ENCODE measurements at places on chromosomes 2 and 18.

DNA sequence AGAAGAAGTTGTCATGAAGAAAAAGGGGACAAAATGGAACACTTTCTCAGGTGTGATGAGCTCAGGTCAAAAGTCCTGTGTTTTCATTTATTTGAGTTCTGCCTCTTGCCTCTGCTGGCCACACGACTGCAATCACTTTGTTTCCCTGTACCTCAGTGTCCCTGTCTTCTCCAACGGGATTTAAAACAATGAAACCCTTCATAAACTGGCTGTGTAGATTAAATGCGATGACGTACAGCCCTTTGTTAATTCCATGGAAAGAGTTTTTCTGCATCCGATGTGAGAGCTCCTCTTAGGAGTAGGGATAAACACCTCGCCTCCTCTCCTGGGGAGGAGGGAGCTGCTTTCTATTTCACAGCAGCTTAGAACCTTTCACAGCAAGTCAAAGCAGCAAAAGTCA, 51.5 kb upstream of the CNGA3 start:
- no peak for DNase-seq

GRCh38 chr2:4122726-4123125, 419.4 kb downstream of the DCDC2C start:
- DNase-seq: no peak

DNA sequence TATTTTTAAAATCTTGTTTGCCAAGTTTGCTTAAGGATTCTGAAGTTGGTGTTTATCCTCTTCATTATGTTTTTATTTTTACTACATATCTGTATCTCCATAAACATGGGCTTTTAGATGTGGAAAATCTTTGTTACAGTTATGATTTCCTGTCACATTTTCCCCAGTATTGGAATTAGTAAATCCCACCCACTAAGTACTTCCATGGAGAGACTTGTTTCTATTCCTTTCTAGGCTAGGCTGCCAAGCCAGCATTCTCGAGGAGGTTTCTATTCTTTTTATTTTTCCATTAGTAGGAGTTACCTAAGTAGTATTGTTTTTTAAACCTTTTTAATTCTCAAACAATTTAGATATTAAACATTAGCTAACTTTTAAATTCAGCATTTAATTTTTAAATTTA, 22.1 kb downstream of the PKP4 start:
- DNase-seq: no peak

GRCh38 chr2:219225350-219225749, 4.1 kb downstream of the ATG9A start:
- DNase-seq: no peak

DNA sequence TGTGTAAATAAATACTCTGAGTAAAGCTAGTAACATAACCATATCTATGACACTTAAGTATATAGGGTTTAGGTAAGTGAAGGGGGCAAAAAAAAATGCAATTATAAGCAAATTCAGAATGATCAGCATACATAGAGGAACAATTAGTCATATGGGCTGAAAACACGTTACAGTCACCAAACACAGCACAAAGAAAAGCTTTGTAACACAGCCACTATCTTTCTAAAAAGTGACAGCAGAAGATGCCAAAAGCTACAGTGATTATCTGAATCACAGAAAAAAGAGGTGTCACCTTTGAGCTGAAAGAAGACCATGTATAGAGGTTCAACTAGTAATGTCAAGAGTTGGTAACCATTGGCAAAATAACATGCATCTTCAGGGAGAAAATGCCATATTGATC, 115.5 kb downstream of the ERBB4 start:
- DNase-seq: no peak

DNA sequence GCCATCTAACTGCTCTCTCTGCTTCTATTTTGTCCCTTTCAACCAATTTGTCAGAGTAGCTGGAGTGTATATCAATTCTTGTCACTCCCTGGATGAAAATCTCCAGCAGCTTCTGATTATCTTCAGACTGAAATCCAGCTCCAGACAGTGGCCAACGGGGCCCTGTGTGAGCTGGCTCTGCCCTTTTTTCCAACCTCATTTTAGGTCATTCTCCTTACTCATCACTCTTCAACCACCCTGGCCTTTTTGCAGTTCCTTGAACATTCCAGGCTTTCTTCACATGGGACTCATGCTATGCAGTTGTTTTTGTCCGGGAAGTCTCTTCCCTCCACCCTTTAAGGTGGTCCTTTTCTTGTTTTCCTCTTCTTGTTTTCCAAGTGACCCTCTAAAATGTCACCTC, 15.4 kb upstream of the FAP start:
- DNase-seq: no peak

GRCh38 chr18:35335866-35336265, 8.4 kb downstream of the ZNF24 start:
- no peak for DNase-seq

DNA sequence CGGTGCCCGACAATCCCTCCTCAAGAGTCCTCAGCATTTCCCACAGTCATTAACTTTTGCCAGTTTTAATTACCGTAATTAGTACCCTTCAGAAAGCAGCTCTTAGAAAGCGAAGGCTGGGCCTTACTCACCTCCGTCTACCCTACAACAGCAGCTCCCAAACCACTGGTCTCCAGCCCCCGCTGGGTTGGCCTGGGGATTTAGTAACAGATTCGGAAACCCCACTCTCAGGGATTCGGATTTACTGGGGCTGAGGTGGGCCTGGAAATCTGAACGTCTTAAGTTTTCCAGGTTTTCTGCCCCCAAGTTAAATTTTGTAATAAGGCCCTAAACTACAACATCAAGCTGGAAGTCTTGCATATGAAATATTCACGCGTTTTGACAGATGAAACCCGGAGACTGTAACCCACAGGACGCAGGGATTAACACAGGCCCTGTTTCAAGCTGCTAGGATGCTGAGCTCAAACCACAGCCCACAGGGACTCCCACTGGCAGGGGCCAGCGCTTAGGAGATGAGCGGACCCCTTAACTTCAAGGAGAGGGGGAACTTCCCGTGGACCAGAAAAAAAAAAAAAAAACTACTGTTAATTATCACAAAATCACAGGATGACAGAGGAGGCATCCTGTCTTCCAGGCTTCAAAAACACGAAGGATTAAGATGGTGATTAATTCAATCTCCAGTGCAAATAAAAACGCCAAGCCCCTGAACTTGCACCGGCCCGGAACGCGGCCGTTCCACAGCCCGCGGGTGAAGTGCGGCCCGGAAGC, 985 bp downstream of the ILKAP start:
- DNase-seq: no peak

GRCh38 chr2:202848813-202849212, 22.8 kb downstream of the ICA1L start:
- no peak for DNase-seq

- DNase-seq: no peak
Observed at GRCh38 chr2:212777020-212777491, 238.5 kb upstream of the ERBB4 start.

GRCh38 chr2:37417321-37417720, 72.9 kb downstream of the QPCT start:
- DNase-seq: no peak

GRCh38 chr2:207724113-207724512, 12.7 kb downstream of the CCNYL1 start:
- no peak for DNase-seq

DNA sequence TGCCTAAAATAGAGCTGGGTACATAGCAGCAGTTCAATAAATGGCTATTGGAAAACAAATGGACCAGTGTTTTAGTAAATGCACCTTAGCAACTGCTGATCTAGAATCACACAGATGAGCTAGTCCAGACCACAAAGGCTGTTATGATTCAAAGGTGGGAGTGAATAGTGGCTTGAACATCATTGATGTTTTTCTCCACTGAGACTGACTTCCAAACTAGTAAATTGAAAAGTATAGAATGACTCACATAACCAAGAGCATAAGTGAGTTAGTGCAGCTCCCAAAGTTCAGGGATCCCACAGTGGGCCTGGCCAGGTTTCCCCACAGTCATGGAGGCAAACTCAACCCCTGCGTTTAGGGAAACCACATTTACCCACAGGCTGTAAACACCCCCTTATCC, 106.7 kb upstream of the YPEL5 start:
- DNase-seq: no peak

GRCh38 chr2:239294571-239295054, 106.2 kb downstream of the HDAC4 start:
- no peak for DNase-seq

DNA sequence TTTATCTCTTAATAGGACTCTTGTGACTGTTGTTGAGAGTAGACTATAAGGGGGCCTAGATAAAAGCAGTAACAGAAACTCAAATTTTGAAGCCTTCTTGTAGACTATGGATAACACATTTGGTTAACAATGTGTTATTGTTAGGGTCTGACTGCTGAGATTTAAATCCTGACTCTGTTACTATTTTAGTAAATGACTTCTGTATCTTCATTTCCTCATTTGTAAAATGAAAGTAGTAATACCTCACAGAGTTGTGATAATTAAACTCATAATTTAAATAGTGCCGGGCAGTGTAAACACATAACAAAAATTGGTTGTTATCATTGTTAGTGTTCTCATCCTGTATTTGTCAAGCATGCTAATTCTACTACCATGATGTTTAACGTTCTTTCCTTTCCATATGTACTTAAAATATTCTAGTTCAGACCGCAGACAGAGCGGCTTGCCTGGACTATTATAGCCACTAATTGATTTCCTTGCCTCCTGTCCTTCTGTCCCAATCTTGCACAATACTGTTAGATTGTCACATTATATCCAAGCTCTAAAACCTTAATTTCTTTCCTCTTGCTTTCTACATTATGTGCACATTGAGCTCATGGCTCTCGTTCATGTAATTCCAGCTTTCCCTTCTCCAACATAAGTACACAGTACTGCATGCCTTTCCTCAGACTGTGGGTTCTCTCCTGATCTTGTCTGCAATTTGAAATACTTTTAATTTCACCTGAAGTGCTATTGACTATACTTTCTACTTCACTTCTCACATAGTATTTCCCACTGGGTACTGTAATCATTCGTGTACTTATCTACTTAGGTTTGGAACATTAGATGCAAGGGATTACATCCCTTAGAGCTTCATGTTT, 48.4 kb downstream of the RBBP8 start:
- no peak for DNase-seq

- DNase-seq: no peak
Observed at GRCh38 chr2:144128130-144128746, 391.7 kb downstream of the ZEB2 start.

- DNase-seq: no peak
Observed at GRCh38 chr2:68765739-68766375, 31.2 kb downstream of the ARHGAP25 start.

GRCh38 chr2:217995731-217996231, 7.0 kb downstream of the TNS1 start:
- DNase-seq: no peak

GRCh38 chr18:58135183-58135641, 91.2 kb downstream of the NEDD4L start:
- no peak for DNase-seq

- DNase-seq: no peak
Observed at GRCh38 chr2:24472416-24472815, 18.6 kb upstream of the NCOA1 start.

GRCh38 chr18:4640349-4641012, 185.4 kb upstream of the DLGAP1 start:
- DNase-seq: no peak

GRCh38 chr18:77321823-77322805, 72.5 kb downstream of the GALR1 start:
- no peak for DNase-seq

DNA sequence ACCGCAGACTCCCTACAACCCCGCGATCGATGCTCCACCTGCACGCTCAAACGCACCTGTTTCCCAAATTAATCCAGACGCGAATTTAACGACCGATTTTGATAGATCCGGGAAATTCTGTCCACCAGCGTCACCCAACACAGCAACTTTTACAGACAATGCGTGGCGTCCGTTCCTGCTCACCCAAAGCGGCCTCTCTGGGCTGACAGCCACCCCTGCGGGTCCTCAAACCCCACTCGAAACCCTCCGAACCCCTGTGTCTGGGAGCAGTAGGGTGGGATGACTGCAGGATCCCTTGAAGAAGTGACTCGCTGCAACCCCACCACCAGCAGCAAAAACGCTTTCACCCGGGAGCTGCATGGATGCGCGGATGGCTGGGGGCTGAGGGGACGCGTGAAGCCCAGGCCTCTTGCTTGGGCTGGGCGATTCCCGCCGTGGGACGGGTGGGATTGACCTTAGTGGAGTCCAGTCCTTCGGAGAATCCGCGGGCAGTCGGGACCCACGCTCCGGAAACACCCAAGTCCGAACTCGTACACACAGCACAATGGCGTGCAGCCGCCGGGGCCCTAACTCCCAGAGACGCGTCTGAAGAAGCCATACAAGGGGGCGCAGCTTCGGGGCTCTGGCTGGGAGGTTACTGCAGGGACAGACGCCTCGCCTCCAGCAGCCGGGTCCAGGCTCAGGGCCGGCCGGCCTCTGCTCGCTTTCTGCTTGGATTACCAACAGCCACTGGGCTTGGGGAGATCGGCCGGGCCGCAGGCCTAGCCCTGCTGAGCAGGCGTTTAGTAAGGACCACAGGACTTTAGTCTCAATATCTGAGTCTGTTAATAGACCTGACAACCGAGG, 31.1 kb upstream of the ATP6V1B1 start:
- no peak for DNase-seq

DNA sequence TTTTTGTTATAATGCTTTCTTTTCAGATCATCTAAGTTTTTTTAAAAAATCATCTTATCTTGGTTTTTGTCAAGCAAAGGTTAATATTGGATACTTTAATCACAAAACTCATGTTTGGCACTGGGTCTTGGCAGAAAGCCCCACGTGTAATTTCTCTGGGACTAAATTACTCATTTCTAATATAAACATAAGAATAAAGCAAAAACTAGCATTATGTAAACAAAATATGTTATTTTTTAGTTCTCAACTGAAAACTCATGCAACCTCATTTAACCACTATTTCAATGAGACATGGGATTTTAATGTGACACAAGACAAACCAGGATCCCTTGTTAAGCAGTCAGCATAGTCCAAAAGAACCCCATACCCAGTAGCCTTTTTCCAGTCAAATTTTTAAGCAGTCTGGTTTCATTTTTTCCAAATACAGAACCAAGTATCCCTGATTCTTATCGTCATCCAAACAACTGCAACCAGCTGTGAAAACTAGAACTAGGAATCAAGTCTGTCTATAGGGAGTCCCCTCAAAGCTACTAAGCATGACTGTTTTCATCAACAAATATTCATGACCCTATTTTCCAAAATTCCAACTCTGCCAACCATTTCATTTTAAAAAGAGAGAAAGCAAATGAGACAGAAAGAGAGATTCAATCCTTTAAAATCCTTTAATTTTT, 27.1 kb downstream of the PID1 start:
- DNase-seq: no peak

- DNase-seq: no peak
Observed at GRCh38 chr2:96156926-96157648, 11.8 kb upstream of the DUSP2 start.

DNA sequence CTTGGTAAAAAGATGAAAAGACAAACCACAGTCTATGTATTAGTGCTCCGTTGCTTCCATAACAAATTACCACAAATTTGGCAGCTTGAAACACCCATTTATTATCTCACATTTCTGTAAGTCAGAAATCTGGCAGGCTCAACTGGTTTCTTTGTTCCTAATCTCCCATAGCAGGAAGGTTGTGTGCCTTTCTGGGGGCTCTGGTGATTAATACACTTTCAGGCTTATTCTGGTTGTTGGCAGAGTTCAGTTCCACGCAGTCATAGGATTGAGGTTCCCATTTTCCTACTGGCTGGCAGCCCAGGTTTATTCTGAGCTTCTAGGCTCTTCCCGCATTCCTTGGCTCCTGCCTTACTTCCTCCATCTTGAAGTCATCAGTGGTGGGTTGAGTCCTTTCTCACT, 189.3 kb downstream of the ANAPC1 start:
- no peak for DNase-seq

Measured in stimulated activated CD8-positive, alpha-beta memory T cell treated with anti-CD3 and anti-CD28 coated beads, Interleukin-2, amount 100 ng/mL, for 48 hours (primary cell).